ENCODE measurements at places on chromosomes 12 and 14. TPM values are rescaled to one million over a fixed set of nuclear protein-coding genes. Genes with fewer than 3 reads are reported as not detected.

Gene VDR
- 10.7 TPM for total RNA-seq

Gene TSPAN19
- under 0.01 TPM for total RNA-seq

Gene TDRD9
- 0.73 TPM for total RNA-seq

Gene ZC2HC1C
- total RNA-seq, result 0.98 TPM

Gene DNAJC22
- 0.20 TPM for total RNA-seq

Gene ZNF664
- total RNA-seq, result 49.3 TPM
